GM03348 (cell line): ENCODE measurements at places on chromosomes 7 and 10.

DNA sequence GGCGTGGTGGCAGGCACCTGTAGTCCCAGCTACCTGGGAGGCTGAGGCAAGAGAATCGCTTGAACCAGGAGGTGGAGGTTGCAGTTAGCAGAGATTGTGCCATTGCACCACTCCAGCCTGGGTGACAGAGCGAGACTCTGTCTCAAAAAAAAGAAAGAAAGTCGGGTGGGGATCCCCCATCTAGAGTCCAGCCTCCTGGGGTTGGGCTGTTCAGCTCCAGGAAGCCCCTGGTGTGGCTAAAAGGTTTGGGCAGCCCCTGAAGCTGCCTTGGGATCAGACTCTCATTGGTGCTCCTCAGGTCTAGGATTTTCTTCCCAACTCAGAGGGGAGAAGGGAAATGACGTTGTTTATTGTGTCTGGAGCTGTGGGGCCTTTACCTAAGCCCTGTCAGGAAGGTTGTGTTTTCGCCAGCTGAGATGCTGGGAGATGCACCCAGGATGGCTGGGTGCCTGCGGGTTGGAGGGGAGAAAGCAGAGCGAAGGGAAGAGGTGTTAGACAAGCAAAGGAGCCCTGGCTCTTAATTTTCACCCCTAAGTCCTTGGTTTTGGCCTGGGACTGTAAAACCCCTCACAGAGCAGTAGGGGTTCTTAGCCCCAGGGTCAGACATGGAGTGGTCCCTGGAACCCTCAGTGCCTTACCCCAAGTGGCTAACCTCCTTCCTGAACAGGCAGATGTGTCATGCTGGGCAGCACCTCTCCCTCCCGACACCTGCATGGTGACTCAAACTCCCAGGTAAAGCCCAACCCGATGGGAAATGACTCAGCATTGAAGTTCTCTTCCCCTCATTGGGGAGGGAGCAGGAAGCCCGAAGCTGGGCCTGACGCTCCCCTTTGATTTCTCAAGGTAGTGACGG lies 21.1 kb downstream of the PLAU start:
- DNase-seq: no peak

GRCh38 chr7:128783143-128783861 lies 7.7 kb upstream of the OPN1SW start:
- DNase-seq: peak; percentile 82

- no peak for DNase-seq
Measured at GRCh38 chr7:29281782-29282541, 87.4 kb downstream of the CHN2 start.

DNA sequence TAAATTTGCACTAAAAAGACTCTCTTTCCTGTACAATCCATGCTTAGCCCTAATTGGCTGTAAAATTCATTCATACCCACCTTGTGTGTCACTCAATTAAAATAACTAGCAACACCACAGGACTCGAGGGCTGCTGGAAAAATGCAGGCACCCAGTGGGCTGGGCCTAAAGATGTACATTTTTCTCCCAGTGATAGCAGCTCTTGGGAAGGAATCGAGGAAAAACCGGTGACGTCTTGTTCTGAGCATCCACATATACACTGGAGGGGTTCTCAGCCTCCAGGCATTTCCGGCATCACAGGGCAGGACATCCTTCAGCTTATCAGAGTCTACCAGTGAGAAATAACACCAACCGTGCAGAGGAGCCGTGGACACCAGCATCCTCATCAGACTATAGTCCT lies 85.8 kb upstream of the PITRM1 start:
- no peak for DNase-seq

DNA sequence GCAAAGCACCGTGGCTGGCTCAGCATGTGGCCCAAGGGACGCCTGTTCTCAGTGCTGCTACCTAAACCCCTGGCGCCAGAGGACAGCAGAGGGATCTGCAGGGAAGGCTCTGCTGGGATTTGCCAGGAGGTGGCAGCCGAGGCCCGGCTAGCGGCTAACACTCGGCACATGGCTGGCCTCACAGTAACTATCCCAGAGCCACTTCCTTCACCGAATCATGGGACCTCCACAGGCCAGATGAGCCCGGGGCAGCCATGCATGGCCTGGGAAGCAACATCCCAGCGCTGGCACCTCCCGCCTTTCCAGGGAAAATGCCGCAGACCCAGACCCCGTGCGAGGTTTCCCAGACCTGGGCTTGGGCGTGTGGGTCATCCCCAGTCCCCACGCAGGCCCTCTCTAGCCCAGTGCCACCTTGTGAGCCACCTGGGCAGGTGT lies 36.4 kb downstream of the DPYSL4 start:
- peak; percentile 95 for DNase-seq

DNA sequence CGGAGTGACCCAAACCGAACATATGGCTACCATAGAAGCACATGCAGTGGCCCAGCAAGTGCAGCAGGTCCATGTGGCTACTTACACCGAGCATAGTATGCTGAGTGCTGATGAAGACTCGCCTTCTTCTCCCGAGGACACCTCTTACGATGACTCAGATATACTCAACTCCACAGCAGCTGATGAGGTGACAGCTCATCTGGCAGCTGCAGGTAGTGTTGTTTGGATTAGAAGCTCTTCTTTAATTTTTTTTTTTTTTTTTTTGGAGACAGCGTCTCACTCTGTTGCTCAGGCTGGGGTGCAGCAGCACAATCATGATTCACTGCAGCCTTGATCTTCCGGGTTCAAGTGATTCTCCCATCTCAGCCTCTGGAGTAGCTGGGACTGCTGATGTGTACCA lies 45.8 kb downstream of the NRF1 start:
- no peak for DNase-seq

DNA sequence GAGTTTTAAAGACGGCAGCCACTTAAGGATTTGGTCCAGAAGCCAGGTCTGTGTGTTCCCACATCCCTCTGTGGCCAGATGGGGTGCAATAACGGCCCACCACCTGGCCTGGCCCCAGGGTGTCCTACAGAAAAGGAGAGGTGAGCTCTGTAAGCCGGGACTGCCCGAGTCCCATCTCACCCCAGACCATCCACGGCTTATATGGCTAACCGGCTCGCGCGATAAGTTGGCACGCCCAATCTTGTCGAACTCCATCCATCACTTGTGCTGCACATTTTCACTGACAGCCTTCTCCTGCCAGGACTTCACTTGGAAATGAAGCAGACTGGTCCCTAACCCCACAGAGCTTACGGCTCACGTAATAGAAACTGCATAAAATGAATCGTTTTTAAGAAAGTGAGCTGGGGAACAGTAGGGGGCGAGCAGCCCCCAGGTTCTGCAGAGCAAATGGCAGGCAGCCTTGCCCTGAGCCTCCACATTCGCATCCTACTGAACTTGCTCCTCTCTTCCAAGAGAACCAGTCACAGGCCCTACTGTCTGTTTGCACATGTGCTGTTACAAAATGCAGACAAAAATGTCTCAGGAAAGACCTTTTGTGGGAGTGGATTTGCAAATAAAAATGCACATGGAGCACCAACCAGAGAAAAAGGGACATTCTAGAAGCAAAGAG lies 98.2 kb downstream of the TNS3 start:
- no peak for DNase-seq

DNA sequence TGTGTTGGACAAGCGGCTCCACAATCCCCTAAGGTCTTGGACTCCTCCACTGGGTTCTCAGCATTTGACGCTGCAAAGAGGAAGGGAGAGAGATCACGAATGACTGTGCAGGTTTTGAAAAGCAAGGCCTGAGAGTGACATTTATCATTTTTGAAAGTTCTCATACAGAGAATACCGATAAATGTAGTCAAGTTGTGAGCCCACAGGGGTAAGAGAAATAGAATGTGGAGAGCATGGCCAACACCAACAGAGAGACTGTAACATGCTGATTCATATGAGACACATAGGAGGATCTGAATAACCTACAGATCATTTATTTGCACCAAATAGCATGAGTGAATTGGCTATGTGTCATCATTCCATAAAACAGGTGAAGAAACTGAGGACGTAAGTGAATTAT lies 230.5 kb upstream of the MBL2 start:
- no peak for DNase-seq

GRCh38 chr10:110858297-110858934 lies 13.3 kb upstream of the PDCD4 start:
- no peak for DNase-seq

GRCh38 chr7:80942261-80943041 lies 23.6 kb upstream of the SEMA3C start:
- peak; percentile 89 for DNase-seq

DNA sequence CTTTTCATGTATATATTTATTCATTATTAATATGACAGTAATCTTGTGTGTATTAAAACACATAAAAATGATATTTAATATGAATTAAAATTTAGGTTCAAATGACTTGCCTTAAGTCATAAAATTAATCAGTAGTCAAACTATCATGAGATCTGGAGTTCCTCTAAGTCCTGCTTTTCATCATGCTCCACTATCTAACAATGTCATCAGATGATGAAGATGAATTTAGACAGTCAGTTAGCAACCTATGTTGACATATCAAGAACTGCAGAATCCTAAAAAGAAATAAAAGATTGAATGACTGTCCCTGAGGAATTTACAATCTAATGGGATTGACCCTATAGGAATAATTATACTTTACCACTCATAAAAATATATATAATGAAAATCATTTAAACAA lies 7.1 kb downstream of the CABCOCO1 start:
- DNase-seq: no peak

GRCh38 chr7:19109000-19109946 lies 8.2 kb downstream of the TWIST1 start:
- no peak for DNase-seq

- no peak for DNase-seq
Measured at GRCh38 chr10:122931088-122931906, 20.9 kb downstream of the FAM24A start.

GRCh38 chr7:136900005-136900404 lies 31.6 kb downstream of the CHRM2 start:
- no peak for DNase-seq

GRCh38 chr10:3926675-3927525 lies 141.9 kb upstream of the KLF6 start:
- DNase-seq: no peak

- DNase-seq: no peak
Measured at GRCh38 chr10:93784059-93784458, 26.3 kb downstream of the LGI1 start.

GRCh38 chr7:52961084-52961483 lies 74.3 kb upstream of the POM121L12 start:
- no peak for DNase-seq

DNA sequence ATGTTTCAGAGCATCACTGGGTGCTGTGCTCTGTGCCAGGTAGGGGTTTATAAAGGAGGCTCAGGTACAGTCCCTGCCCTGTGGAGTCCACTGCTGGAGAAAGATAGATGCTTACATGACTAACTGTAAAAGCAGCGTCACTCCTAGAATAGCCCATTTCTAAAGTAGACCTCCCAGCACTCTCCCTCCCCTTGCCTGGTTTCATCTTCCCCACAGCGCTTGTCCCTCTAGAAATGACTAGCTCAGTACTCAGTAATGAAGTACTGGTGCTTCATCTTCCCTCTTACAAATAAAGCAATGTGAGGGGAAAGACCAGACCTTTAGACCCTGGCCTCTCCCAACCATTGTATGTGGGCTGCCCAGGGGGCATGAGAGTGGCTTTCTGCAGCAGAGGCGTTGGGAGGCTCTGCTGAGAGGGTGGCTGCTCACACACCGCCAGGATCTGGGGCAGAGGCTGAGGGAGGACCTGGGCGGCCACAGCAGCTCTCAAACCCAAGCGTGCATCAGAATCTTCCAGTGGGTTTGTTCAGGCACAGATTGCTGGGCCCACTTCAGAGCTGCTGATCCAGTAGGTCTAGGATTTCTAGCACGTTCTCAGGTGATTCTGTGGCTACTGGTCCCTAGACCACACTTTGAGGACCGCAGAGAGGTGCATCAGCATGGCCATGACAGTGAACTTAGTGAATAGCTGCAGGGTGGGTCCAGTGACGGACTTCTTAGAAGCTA lies 110.3 kb upstream of the ANLN start:
- no peak for DNase-seq

- DNase-seq: no peak
Measured at GRCh38 chr7:78734626-78735025, 718.8 kb downstream of the MAGI2 start.

DNA sequence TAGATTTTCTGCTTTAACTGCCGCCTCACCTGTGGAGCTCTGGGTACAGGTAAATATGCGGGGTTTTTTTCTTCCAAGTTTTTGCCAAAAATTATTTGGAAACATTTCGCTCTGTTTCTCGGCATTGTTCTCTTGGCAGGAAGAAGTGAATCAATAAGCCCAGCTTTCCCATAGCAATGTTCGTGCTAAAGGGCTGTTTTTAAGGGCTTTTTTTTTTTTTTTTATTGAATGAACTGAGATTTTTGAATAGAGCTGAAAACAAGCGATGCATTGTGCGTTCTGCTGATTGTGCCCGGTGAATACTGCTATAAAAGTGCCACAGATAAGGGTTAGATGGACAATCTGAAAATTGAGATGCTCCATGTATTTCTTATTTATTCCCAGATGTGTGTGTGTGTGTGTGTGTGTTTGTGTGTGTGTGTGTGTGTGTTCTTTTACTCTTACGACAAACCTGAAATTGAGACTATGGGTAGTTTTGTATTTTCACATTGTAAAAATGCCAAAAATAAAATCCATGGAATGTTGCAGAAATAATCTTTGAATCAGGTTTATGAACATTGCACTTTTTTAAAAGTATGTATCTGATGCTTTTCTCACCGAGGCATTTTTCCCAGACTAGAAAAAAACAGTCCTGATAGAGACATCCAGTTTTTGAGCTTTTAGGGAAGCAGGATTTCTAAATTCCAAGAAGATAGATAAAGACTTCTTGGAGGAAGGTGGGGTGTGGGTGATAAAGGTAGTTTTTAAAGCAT lies 30.5 kb downstream of the KIAA1217 start:
- DNase-seq: no peak

- DNase-seq: no peak
Measured at GRCh38 chr7:27176524-27176845, 2.4 kb upstream of the HOXA10 start.

DNA sequence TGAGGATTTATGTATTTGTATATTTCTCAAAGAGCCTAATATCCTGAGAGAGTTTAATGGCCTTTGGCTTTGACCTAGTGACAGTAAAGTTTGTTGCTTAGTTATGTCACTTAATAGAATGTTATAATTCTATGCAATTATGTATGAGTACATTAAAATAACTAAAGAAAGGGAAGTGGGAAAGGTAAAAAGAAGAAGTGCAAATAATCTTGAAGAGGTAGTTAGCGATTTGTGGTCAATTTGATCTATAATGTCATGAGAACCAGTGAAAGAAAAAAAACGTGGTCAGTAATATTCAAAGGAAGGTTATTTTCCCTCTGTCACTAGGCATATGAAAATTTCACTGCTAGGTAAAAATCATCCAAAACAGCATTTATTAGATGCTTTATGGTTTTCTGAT lies 143.4 kb upstream of the LSM8 start:
- no peak for DNase-seq

- no peak for DNase-seq
Measured at GRCh38 chr10:71434760-71435394, 38.2 kb downstream of the CDH23 start.

- no peak for DNase-seq
Measured at GRCh38 chr10:79391231-79392019, 44.2 kb downstream of the PPIF start.

- DNase-seq: no peak
Measured at GRCh38 chr10:43444323-43444722, 7.4 kb downstream of the ZNF487 start.

GRCh38 chr10:62083412-62084267 lies 182.1 kb downstream of the ARID5B start:
- DNase-seq: no peak
